Activated CD4-positive, alpha-beta T cell treated with anti-CD3 and anti-CD28 coated beads, Interleukin-2, amount 10 ng/mL, durations not matched to agents 7 days and 5 days (primary cell): ENCODE measurements at places on chromosomes 2 and 18.

DNA sequence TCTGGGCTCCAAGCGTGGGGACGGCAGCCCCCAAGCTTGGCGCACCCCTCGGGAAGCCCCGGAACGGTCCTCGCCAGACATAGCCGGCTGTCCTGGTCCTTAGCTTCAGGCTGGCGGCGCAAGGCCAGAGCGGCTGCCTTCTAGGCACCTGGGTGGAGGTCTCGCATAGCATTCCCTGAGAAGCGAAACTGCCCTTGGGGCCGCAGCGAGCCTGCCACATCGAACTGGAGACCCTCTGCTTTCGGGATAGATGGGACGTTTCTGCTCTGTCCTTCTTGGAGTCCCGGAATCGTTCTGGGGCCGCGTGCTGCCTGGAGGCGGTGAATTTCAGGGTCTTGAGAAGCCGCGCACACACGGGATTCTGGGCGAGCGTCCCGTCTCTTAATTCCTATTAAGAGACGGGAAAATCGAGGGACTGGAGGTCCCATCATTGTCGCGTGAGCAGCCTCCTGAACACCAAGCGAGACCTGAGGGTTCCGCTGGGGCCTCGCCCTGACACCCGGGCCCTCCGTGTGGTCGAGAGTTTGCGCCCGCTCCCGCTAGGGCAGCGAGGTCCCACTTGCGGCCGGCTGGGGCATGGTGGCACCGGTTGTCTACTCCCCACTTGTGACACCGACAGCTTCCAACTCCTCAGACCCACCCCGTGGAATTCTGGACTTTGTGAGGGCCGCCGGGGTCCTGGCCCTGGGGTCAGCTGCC is 9.7 kb upstream of the EN1 start:
- DNase-seq: no peak

DNA sequence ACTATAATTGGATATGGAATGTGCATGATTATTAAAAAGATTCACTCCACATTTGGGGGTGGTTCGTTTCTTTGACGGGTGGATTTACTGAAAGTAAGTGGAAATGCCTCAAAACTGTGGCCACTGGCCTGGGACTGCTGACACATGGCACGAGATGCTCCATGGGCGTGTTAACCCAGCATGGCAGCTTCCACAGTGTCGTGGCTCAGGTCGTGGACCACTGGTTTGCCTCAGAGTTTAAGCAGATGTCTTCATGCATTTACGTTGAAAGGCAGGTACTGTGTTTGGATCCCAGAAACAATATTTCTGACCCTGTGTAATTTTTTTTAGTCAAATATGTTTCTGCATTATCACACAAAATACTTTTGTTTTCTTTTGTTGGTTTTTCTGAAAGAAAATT is 242.0 kb downstream of the GBX2 start:
- DNase-seq: no peak

- no peak for DNase-seq
Measured at GRCh38 chr2:177599139-177599688, 206.6 kb downstream of the AGPS start.

- DNase-seq: no peak
Measured at GRCh38 chr2:174824068-174824467, 59.8 kb upstream of the CHRNA1 start.

GRCh38 chr2:210971431-210971830 is 415.0 kb downstream of the CPS1 start:
- DNase-seq: no peak

- no peak for DNase-seq
Measured at GRCh38 chr18:35331367-35332087, 12.7 kb downstream of the ZNF24 start.

DNA sequence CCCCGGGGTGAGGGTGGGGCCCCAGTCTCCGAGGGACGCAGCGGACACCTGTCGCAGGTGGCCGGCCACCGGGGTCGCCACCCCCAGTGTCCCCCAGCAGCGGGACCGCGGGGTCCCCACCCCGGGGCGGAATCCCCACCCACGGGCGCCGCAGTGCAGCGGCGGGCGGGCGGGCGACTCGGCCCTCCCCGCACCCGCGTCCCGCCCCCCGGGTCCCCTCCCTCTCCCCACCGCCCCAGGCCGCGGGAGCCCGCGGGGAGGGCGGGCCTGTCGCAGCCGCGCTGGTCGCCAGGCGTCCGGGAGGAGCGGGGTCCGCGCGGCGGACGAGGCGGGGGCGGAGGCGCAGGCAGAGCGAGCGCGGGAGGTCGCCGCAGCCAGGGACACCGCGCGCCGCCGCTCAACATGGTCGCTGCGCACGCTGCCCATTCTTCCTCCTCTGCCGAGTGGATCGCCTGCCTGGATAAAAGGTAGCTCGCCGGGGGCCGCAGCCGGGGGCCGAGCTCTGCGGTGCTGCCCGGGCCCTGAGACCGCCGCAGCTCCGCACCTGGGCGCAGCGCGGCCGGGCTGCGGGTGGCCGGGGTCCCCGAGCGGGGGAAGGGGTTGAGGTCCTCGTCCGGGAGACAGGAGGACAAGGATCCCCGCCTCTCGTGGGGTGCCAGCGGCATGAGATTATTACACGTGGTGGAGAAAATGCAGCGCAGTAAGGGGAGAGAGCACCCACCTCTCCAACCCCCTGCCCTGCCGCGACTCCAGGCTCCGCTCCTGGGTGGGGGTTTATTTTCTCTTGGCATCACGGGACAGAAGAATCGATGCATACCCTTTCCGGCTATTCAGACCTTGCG is at the start of gene RAPGEF4:
RAPGEF4 (plus strand) TSS at position 264 of the 842 bp plus-strand sequence; CDS start at position 403, 139 bp downstream.
- no peak for DNase-seq

DNA sequence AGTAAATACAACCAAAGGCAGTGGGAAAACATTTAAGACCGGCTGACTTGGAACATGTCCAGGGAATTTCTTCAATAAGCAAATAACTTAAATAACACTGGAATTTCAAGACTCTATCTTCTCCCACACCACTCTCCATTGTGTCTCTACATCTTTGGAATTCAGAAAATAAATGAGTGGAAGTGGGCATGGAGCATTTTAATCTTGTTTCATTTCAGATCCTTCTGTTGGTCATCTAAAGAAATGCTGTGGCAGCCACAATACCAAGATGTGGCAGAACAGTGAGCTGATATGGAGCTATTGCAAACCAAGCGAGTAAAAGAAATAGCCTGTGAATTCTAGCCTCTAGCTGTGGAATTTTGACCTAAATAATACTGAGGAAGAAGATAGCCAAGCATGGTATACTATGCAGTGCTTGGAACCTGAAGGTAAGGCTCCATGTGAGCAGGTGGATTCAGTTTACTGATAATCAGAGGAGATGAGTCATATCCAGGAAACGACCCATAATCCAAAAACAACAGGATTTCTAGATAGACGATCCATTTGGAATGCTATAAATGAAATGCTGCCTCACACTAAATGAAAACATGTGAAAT is 157.1 kb upstream of the SCN7A start:
- no peak for DNase-seq

- DNase-seq: no peak
Measured at GRCh38 chr2:220767591-220768255, 804.4 kb downstream of the EPHA4 start.

- no peak for DNase-seq
Measured at GRCh38 chr2:74764429-74765272, 69.3 kb upstream of the HK2 start.
